NCI-H1092 treated with DMSO at 0.1 percent for 48 hours (cell line): ENCODE measurements at places on chromosomes 5 and 9.
A peak's percentile ranks its signal among the peaks of the same experiment; 100 is the strongest.

DNA sequence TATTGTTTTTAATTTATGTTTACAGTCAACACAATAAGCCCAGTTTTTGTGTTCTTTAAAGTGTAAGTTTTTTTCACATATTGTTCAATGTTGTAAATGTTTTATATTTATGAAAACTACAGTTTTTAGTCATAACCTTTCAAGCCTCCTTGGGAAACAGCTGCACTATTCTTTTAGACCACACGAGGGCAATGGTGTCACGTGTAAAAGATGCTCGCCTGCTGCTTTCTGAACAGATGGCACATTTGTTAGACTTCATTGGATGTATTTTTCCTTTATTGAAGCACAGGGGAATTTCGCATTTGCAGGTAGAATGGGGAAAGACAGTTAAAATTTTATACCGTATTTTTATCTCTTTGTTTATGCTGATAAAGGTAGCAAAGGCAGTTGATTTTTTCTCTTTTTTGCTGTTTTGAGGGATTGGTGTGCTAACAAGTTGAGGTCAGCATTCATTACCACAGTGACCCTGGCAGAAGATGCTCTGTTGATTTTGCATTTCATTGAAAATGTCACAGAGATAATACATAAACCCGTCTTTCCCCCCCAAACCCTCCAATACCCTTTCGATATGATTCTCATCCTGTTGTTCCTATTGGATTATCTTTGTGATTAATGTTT lies 59.0 kb downstream of the MAT2B start:
- DNase-seq: peak; percentile 23

DNA sequence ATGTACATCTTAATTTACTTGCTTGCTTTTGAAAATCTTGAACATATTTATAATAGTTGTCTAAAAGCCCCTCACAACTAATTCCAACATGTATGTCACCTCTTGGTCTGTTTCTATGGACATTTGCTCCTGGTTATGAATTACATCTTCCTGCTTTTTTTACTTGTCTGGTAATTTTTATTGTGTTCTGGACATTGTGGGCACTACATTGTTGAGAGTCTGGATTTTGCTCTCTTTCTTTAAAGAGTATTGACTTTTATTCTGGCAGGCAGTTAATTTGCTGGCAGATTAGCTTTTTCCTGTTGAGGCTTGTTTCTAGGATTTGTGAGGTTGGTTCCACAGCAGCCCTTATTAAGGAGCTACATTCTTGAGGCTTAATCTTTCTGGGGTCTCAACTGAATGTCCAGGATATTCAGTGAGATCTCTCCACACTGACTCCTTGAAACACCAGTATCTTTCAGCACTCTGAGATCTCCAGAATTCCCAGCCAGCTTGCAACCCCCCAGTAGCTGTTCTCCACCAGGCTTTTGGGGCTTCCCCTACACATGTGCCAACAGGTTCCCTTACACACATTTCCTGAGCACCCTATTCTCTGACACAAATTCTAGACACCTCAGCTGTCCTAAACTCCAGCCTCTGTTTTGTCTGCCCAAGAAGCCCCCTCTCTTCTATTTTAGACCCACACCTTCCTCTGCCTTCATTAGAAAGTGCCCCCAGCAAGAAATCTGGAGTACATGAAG lies 27.4 kb downstream of the KIAA1191 start:
- DNase-seq: no peak

DNA sequence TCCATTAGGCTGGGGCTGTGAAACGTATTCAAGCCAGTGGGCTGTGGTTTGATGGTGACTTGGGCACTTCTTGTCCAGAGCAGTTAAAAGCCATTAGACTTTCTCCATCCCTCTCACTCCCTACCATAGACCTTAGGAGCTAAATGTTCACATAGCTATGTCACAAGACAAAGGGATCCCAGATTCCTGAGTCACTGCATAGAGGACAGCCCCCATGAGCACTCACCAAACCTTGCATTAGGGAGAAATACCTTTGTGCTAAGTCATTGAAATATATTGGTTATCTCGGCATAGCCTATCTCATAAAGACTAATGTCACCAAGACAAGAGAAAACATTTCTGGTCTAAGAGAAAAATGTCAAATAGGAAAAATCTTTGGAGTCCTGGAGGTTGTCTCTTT lies 104.3 kb downstream of the TRPM6 start:
- no peak for DNase-seq

- no peak for DNase-seq
Observed at GRCh38 chr9:36517131-36517530, 55.6 kb upstream of the MELK start.

- DNase-seq: no peak
Observed at GRCh38 chr9:134364391-134365114, 38.3 kb downstream of the RXRA start.
